ENCODE measurements at places on chromosomes 13 and 19.

DNA sequence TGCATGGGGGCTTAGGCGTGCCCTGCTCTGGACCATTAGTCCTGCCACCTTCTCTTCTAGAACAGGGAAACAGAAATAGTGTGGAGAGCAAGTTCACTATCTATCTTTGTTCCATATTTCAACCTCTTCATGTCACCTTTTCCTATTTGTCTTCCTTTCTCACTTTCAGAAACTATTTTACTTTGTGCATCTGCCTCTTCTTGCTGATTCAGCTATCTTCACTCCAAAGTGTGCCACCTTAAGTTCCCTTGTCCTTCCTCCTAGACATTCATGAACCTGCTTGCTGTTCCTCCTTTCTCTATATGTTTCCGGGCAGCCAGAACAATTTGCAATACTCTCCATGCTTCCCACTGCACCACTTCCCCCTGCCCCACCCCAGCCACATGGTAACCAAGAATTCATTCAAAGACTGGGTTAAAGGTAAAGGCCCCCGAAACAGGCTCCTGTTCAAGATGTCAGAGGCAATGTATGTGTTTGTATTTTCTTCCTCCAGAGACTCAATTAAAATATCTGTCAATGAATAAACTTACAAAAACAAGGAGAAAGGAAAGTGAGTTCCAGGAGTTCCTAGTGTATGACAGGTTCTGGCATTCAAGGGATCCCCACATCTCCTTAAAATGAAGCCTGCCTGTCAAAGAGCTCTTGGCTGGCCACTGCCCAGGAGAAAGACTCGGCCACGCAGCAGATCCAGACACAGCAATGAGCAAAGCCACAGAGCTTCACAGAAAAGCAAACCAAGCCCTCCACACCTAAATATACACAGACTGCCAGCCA, 268.1 kb downstream of the DNAJC15 start:
- no peak for DNase-seq

- DNase-seq = no peak
These were observed 100.9 kb upstream of the SERP2 start for GRCh38 chr13:44272692-44273091.

DNA sequence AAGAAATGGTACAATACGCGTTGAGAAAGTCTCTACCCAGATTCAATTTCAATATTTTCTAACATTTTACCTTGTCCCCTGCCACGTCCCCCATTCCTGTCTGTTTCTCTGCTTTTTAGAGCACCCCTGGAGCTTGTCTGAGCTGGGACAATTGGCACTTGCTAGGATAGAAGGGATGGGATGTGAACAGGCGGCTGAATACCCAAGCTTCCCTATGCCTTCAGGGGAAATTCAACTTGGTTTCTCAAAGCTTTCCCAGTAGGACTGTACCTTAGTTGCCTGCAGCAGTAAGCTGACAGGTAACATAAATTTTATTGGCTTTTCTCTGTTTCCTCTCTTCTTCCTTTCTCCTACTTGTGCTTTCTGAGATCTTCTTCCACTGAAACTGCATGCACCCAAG, 1663.3 kb downstream of the EFNB2 start:
- DNase-seq = no peak

DNA sequence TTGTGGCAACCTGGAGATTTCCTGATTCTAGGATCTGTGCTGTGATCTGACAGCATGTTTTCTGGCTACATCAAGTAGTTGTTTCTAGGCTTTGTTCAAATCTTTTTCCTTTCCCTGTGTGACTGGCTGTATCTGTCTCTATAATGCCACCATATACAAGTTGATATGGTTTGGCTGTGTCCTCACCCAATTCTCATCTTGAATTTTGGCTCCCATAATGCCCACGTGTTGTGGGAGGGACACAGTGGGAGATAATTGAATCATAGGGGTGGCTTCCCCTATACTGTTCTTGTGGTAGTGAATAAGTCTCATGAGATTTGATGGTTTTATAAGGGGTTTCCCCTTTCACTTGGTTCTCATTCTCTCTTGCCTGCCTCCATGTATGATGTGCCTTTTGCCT, 24.6 kb upstream of the CLDN10 start:
- no peak for DNase-seq

DNA sequence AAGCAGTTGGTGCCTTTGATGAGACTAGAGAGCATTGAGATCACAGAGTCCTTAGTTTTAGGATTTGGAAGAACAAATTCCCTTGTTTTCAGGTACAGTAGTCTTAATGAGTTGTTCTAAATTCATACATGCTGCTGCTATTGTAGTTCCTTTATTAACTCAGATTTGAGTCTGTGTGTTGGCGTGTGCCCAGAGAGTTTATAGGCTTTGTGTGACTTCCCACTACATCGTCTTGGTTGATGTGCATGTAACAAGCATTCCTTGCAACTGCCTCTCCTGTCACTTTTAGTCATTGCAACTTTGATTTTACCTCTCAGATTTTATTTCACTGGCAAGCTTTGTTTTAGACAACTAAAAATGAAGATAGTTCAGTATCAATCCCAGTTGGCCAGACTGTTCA, 135.5 kb downstream of the ZAR1L start:
- no peak for DNase-seq

DNA sequence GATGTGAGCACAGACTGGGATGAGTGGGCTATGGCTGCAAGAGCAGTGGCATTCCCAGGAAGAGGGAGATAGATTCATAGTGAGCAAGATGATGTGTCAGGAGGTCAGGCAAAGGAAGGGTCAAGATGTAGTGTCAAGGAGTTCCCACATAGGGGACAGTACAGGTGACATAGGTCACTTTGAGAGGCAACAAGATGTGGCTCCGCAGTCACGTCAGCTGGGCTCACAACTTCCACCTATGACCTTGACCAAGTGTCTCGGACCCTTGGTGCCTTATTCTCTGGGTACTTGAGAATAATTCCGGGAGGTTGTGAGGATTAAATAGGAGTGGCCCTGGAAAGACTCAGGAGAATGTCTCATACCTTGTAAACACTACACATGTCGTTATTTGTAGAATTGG, 10.5 kb downstream of the ZNF317 start:
- no peak for DNase-seq

DNA sequence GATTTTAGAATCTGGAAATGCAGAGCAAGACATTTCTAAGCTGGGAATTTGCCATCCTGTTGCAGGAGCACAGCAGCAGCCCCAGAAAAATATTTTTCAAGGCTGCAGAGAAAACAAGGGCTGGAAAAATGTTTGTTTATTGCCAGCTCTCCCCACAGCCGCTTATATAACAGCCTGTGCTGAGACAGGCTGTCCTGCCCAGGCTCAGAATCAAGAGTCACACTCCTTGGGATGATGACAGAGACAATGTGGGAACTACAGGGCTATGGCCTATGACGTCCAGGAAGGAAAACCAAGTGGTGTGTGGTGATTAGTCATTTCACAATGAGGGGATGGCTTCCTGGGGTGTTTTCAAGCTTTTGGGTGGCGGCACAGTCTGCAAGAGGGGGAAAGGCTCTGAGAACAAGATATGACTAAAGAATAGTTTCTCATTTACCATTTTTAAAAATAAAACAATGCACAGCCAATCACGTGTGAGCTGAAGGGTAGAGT, 136.3 kb upstream of the SERP2 start:
- no peak for DNase-seq

GRCh38 chr13:30523211-30523610, 57.5 kb upstream of the HMGB1 start:
- DNase-seq = no peak

- no peak for DNase-seq
These were observed 4.7 kb upstream of the SLC5A5 start for GRCh38 chr19:17866964-17867486.

- DNase-seq = no peak
These were observed 12.7 kb upstream of the LILRA5 start for GRCh38 chr19:54325631-54326030.

GRCh38 chr13:71244161-71244560, 622.8 kb downstream of the DACH1 start:
- DNase-seq = no peak

Data from NCI-H1417 treated with DMSO at 0.1 percent for 48 hours (cell line).